ENCODE measurements at places on chromosomes 3 and 15. TPM values are rescaled to one million over a fixed set of nuclear protein-coding genes. Genes with fewer than 3 reads are reported as not detected.

DNA sequence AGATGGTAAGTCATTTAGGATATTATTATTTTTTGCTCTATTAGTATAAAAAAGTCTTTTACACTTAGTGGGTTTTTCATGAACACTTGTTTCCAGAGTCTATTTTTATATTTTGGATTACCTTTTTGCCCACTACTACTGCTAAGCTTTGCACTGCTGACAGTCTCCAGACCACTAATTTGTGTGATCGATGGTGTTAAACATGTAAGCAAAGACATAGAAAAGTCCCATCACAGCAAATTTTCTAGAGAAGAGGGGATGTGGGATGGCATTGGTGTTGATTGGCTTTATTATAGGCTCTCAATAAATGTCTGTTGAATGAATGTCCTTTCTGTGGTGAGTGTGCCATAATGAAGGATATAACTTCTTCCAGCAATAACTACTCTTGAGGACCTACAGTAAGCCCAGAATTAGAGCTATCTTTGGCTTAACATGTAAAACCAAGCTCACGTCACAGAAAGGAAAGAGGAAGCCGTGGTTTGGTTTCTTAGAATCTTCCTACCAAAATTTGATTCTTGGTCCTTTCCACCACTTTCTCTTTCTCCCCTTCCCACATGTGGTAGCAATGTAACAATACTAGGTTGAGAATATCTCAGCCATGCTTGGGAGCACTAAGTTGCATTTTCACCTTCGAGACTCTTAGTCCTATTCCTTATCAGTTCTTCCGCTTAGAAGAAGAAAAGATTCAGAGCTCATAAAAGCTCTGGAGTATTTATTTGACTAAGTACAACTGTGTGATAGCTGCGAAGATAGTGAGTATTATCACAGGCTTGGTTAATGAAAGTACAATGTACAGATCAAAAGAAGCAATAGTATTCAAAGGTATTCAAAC is 90.6 kb upstream of the UMPS start:
- no peaks in the 10 kb centered on the region for H3K36me3 ChIP-seq
- no peak overlapping the region for H3K4me3 ChIP-seq

- no peak overlapping the region for H3K4me3 ChIP-seq
- no peak for DNase-seq
- H3K36me3 ChIP-seq = no peaks in the 10 kb centered on the region
- H3K27me3 ChIP-seq = peaks cover 2% of the 10 kb centered on the region
- no peak overlapping the region for H3K27ac ChIP-seq
- H3K4me1 ChIP-seq = peaks cover 13% of the 10 kb centered on the region
These were observed 2.2 kb downstream of the EID1 start for GRCh38 chr15:48880070-48880634.

- no peaks in the 10 kb centered on the region for H3K36me3 ChIP-seq
- H3K4me3 ChIP-seq = no peak overlapping the region
- DNase-seq = no peak
- H3K27me3 ChIP-seq = peaks cover 3% of the 10 kb centered on the region
These were observed 1.8 kb upstream of the SRGAP3 start for GRCh38 chr3:9251055-9251786.

Gene FILIP1L
- total RNA-seq = 29.2 TPM

GRCh38 chr15:25544076-25544475 is 105.3 kb upstream of the UBE3A start:
- no peaks in the 10 kb centered on the region for H3K36me3 ChIP-seq
- no peak for DNase-seq
- H3K4me1 ChIP-seq = no peaks in the 10 kb centered on the region
- no peak overlapping the region for H3K27ac ChIP-seq
- H3K27me3 ChIP-seq = no peaks in the 10 kb centered on the region

- H3K27ac ChIP-seq = no peak overlapping the region
- H3K4me3 ChIP-seq = no peak overlapping the region
- H3K27me3 ChIP-seq = no peaks in the 10 kb centered on the region
- peaks cover 8% of the 10 kb centered on the region for H3K4me1 ChIP-seq
These were observed 259.1 kb upstream of the TPM1 start for GRCh38 chr15:62783303-62783957.

DNA sequence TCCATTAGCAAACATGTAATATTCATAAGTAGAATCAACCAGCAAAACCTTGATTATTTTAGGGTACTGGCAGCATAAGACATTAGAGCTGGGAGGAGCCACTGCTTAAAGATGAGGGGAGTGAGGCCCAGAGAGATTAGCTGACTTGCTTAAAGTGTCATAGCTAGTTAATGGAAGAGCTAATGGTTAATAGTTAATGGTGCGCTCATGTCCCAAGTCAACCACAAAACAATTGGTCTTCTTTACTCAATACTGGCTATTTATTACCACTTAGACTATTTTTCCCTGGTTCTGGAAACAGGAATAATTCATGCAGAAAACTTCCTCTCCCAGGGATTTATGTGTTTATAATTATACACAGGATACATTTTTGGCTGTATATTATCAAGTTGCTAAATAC is 33.1 kb downstream of the EIF4E3 start:
- H3K4me3 ChIP-seq = no peak overlapping the region
- no peak overlapping the region for H3K27ac ChIP-seq
- no peak for DNase-seq
- H3K4me1 ChIP-seq = peaks cover 15% of the 10 kb centered on the region
- no peaks in the 10 kb centered on the region for H3K27me3 ChIP-seq

DNA sequence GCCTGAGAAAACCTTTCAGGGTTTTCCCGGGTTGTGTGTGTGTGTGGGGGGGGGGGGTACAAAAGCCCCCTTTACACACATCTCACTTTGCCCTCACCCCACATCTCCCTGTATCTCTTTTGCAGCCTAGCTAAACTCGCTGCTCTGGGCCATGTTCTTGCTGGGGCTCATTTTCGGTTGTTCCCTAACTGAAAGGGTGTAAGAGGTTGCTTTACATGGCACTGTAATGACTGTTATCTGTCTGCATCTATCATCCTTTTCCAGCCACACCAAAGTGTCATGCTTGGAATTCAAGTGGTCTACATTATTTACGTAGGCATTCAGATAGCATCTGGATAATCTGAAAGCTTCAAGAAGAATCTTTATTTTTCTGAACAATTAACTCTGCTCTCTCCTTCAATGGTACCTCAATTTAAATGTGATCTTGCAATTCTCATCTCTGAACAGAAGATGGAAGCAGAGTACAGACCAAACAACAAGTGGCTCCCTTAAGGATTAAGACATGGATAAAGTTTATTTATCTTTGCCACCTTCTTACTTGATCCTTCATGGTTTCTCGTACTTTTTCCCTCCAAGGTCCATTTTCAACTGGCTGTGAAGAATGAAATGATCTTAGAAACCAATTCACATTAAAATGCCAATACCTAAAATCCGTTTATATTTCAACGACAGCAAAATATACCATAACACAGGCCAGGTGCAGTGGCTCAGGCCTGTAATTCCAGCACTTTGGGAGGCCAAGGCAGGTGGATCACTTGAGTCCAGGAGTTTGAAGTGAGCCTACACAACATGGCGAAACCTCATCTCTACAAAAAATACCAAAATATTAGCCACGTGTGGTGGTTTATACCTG is 34.9 kb downstream of the DCLK3 start:
- peak; percentile 50 for DNase-seq
- H3K4me3 ChIP-seq = no peak overlapping the region
- no peaks in the 10 kb centered on the region for H3K36me3 ChIP-seq
- H3K4me1 ChIP-seq = no peaks in the 10 kb centered on the region
- H3K27ac ChIP-seq = no peak overlapping the region

DNA sequence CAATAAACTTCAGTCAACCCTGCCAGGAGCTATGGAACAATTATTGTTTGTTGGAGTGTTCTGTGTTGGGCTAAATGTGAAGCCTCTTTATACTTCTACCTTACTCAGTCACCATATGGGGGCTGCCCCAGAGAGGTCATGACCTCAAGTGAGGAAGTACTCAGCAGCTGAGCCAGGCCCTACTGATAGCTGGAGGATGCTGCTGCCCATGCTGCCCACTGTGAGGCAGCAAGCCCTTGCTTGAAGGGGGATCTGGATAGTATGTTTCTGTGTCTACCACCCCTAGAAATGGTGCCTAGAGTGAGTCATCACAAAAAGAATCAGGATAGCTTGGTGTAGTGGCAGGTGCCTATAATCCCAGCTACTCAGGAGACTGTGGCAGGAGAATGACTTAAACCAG is 4.5 kb upstream of the RPL24 start:
- H3K36me3 ChIP-seq = no peaks in the 10 kb centered on the region
- no peak overlapping the region for H3K27ac ChIP-seq
- H3K4me3 ChIP-seq = no peak overlapping the region
- no peaks in the 10 kb centered on the region for H3K4me1 ChIP-seq
- DNase-seq = no peak
- no peaks in the 10 kb centered on the region for H3K27me3 ChIP-seq

Gene TNIK
- total RNA-seq = 29.6 TPM

Gene CCK
- not detected for total RNA-seq

DNA sequence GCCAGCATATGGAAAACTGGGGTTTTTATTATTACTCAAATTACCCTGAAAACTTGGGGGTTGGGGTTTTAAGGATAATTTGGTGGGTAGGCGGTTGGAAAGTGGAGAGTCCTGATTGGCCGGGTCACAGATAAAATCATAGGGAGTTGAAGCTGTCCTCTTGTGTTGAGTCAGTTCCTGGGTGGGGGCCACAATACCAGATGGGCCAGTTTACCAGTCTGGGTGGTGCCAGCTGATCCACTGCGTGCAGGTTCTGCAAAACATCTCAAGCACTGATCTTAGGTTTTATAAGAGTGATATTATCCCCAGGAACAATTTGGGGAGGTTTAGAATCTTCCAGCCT is 4.9 kb upstream of the ZNF662 start:
- no peak overlapping the region for H3K4me3 ChIP-seq
- H3K27ac ChIP-seq = no peak overlapping the region
- peaks cover 11% of the 10 kb centered on the region for H3K27me3 ChIP-seq
- no peaks in the 10 kb centered on the region for H3K4me1 ChIP-seq
- H3K36me3 ChIP-seq = no peaks in the 10 kb centered on the region
- no peak for DNase-seq

GRCh38 chr3:12486916-12487315 is 2.6 kb downstream of the TSEN2 start:
- H3K4me3 ChIP-seq = no peak overlapping the region
- H3K27me3 ChIP-seq = no peaks in the 10 kb centered on the region

GRCh38 chr3:149299938-149300801 is 33.3 kb downstream of the TM4SF18 start:
- no peak overlapping the region for H3K4me3 ChIP-seq
- peaks cover 11% of the 10 kb centered on the region for H3K4me1 ChIP-seq
- H3K36me3 ChIP-seq = no peaks in the 10 kb centered on the region

DNA sequence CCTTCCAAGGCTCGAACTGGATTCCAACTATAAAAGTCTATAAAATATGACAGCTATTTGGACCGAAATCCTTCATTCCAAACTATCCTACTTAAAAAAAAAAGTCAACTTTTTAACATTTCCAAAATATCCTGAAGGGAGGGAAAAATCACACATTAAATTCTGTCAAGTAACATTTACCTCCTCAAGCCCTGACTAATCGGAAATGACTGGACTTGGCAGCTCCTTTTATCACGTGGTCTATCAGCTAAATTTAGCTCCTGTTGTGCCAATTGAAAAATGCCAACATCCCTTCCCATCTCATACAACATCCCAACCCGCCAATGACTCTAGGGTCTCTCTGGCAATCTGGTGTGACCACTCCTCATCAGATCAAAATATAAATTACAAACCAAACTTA is 297.9 kb downstream of the FHIT start:
- peak; percentile 15 for DNase-seq
- peaks cover 6% of the 10 kb centered on the region for H3K4me1 ChIP-seq
- H3K36me3 ChIP-seq = no peaks in the 10 kb centered on the region
- peak overlapping the region; percentile 20 for H3K27ac ChIP-seq
- H3K4me3 ChIP-seq = no peak overlapping the region
- H3K27me3 ChIP-seq = no peaks in the 10 kb centered on the region

DNA sequence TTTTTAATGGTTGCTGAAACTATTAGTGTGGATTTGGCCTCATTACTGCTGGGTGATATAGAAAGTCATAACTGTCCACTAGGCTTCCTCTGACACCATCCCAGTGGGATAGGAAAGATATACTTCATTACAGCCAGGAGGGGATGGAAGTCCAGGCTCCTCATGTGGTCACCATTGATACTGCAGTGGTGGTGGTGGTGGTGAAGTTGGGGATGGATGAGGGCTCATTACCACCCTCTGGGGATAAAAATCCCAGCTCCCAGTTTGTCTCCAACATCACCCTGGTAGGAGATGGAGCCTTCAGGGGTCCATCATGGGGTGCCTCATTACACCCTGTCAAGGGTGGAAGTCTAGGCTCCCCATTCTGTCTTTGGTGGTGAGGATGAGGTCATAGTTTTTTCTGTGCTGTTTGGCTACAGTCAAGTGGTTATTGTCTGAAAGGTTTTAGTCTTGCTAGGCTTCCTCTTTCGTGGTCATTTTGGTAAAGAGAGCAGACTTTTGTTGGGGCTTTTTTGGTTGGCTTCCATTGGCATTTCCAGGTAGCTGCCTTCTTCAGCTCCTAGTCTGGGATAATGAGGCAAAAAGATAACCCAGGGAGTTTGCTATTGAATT is 30.1 kb upstream of the FILIP1L start:
- no peak overlapping the region for H3K4me3 ChIP-seq
- no peaks in the 10 kb centered on the region for H3K27me3 ChIP-seq
- DNase-seq = no peak

Gene GPR62
- total RNA-seq = 0.15 TPM

GRCh38 chr3:25662736-25663320 is 1.9 kb downstream of the TOP2B start:
- peaks cover 19% of the 10 kb centered on the region for H3K4me1 ChIP-seq
- H3K27me3 ChIP-seq = no peaks in the 10 kb centered on the region
- H3K27ac ChIP-seq = no peak overlapping the region
- peak overlapping the region; percentile 83 for H3K4me3 ChIP-seq

Gene LRRIQ4
- not detected for total RNA-seq

Gene SERINC4
- total RNA-seq = not detected

Gene SUSD5
- total RNA-seq = 15.3 TPM

DNA sequence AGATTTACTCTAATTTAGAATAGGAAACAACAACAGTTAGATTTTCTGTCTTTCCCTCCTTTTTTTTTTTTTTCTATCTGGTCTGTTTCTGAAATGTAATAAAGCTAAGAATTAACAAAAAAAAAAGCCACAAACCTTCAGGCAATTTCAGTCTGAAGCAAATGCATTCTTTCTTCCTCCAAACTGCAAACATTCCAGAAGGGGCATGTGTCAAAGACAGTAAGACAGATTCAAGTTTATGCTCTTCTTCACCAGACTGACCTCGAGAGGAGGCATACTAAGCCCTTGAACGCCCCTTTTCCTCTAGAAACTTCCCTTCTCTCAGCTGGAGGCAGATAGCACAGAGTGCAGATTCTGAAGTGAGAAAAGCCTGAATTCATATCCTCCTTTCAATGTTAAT is 654.6 kb upstream of the LMCD1 start:
- H3K4me3 ChIP-seq = no peak overlapping the region
- no peak overlapping the region for H3K27ac ChIP-seq
- no peaks in the 10 kb centered on the region for H3K4me1 ChIP-seq

Data from endothelial cell of umbilical vein (primary cell).